ENCODE measurements at places on chromosomes 7 and 10. TPM values are rescaled to one million over a fixed set of nuclear protein-coding genes. Genes with fewer than 3 reads are reported as not detected.

DNA sequence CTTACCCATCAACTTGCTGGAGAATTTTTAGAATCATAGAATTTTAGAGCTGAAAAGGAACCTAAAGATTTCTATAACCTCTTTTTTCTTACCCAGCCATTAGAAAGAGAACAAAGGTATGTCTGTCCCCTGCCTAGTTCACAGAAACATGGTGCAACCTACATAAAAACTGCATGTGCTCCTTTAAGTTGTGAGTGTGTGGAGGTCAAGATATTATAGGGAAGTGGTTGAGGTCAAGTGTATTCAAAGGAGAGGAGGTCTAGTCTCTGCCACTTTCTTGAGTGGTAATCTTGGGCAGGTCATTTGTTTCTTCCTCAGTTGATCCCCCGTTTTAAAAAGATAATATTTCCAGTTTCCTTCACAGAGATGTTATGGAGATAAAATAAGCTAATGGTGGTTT is 6.4 kb downstream of the UBTD1 start:
- DNase-seq, result no peak

- peak; percentile 13 for DNase-seq
These were observed 78.8 kb upstream of the LRRN3 start for GRCh38 chr7:111012149-111012548.

DNA sequence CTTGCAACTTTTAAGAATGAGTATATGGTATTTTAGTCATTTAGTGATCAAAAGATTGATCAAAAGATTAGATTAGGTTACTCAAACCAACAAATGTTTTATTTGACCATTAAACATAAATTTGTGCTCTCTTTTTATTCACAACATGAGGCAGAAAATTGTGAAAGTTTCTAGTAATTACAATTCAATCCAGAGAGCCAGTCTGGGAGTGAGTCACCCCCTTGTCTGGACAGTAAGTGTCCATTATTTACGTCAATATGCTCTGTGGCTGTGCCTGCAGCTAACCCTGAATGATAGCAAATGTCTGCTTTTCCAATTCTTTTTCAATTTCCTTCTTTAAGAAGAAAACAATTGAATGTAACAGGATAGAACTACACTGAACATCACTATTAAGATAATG is 27.9 kb downstream of the GNG11 start:
- DNase-seq, result no peak

DNA sequence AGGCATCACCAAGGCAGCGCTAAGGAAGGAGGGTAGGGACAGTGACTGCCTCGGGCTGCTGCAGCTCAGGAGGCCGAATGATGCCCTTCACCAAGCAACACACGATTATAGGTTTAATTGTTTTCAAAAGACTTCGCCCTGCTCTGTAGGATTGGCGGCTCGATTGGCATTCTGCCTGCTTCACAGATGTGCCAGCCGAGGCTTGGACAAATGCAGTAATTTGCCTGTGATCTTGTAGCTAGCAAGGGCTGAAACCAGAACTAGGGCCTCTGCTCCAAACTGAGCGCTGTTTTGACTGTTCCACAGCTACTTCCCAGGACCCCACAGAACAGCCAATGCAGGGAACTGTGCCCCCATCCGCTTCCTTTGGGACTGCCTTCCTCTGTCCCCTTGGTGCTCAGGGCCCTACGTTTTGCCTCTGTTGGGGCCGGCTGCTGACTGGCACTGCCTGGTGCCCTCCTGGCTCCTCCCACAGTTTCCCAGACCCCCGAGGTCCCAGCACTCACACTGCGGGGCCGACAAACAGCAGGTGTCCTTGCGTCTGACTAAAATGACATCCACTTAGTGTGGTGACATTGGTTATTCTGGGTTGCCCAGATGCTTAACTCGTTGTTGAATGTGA is 62.6 kb upstream of the EN2 start:
- DNase-seq, result no peak

The JAKMIP3 gene
- total RNA-seq, result 2.0 TPM

The TMEM270 gene
- total RNA-seq, result not detected

The TUBB8 gene
- not detected for total RNA-seq
